Nephron progenitor cell (in vitro differentiated cells): ENCODE measurements at places on chromosomes 6 and 20.

DNA sequence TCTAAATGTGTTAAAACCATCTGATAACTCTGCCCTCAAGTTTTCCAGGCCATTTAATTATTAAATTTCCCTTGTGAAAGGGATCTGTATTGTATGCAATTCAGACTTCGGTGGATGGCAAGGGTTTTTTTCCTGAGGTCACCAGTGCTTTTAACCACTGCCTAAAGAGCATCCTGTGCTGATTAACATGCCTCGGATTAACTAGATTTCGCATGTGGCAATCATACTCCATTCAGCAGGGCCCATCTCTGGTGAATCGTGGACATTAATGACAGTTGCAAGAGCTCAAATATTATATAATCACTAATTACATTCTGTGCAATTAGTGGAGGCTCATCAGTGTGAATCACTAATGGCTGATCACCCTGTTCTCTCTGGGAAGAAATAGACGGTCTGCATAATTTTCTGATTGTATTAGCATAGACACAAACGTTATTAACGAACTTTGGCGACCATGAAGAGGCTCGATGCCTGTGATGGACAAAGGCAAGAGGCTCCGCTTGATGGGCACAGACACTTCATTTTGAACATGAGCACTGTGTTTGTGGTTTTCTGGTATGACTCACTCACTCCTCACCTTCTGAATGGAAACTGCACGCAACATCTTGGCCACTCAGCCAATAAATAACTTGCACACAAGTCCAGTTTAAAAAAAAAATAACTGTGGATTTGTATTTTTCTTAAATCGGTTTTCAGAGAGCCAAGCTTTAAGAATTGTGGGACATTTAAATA lies 31.4 kb downstream of the LINC00237 start:
- no peak for DNase-seq

GRCh38 chr6:133630651-133631050 lies 258.3 kb upstream of the TCF21 start:
- no peak for DNase-seq

GRCh38 chr6:82145926-82146452 lies 101.6 kb downstream of the IBTK start:
- DNase-seq: no peak

- DNase-seq: no peak
Observed at GRCh38 chr6:133705066-133705465, 183.8 kb upstream of the TCF21 start.
